ENCODE measurements at places on chromosomes 7 and 10.

DNA sequence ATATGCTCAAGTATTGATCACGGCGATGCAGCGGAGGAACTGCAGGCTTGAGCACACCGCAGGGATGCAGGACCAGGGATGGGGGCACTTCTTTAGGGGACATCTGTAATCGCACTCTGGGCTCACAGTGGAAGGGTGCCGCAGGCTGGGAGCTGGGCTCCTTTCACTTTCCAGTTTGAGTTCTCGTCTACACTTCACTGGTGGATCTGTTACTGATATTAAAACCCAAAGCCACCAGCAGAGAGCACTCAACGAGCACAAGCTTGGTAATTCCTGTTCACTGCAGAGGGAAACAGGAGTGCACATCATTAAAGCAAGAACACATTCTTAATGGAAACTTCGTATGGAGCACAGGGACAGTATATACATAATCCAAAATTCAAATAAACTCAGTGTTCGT, 91.3 kb downstream of the PARD3 start:
- DNase-seq = peak; percentile 66

DNA sequence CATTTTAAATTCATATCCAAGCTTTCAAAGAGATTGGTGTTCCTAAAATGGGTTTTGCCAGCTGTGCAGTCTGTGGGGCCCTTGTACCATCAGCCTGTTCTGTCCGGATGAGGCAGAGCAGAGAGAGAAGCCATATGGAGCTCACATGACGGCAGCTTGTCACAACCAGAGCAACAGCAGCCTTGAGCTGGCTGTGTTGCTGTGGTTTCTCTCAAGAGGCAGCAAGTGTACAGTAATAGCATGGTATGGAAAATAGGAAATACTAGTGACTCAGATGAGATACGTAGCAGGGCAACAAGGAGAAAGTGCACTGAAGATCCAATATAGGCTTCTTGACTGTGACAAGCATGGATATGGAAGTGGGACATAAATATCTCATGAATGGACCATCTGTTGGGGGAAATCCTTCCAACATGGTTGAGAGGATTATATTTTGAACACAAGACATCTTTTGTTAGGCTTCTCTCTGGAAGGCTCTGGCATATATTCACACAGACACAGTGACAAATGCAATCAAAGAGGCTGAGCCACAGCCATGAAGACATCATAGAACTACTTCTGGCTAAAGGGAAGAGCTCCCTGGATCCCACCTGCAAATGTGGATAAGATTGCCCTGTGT, 251.0 kb upstream of the TAC1 start:
- DNase-seq = peak; percentile 35

- DNase-seq = no peak
Observed at GRCh38 chr10:99431190-99431760, 851 bp upstream of the GOT1 start.

GRCh38 chr7:106092204-106092603, 19.9 kb downstream of the SYPL1 start:
- DNase-seq = no peak

DNA sequence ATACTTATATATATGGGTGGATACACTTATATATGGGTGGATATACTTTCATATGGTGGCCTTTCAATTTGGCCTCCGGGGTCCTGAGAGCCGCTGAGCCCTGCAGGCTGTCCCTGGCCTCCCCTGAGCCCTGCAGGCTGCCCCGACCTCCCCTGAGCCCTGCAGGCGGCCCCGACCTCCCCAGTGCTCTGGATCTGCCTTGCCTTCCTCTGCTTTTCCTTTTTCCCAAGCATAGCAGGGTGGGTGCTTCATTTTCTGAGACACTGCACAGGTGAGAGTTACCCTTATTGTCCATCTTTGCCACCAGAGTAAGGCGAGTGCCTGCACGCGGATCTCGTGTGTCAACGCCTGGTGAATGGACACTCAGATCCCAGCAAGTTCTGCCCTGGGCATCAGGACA, 106.6 kb downstream of the VIPR2 start:
- DNase-seq = no peak

- peak; percentile 87 for DNase-seq
Observed at GRCh38 chr7:141071260-141071854, 2.5 kb upstream of the TMEM178B start.

- DNase-seq = no peak
Observed at GRCh38 chr10:67005981-67006380, 80.1 kb downstream of the LRRTM3 start.

- no peak for DNase-seq
Observed at GRCh38 chr7:18667466-18667865, 171.9 kb downstream of the HDAC9 start.

GRCh38 chr10:73379064-73379748, 20.5 kb upstream of the CFAP70 start:
- no peak for DNase-seq

DNA sequence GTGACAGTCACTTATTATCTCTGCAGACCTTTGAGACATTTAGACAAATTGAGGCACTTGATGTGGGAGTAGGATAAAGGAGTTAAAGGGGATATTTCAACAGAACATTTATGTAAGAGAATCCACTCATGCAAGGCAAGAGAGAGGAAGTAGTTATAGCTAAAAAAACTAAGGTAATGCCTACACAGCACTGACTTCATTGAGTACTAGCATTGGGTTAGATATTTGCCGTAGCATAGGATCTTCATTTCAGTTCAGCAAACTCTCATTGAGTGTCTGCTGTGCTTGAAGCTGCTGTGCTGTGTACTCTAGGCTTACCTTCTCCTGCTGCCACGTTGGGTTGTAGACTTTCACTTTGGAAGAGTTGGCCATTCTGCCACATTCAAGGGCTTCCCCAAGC, 10.5 kb upstream of the ENTPD1 start:
- no peak for DNase-seq

GRCh38 chr10:46514899-46515298, 41.6 kb downstream of the GPRIN2 start:
- DNase-seq = no peak

- DNase-seq = no peak
Observed at GRCh38 chr10:18340496-18341051, 200.3 kb downstream of the CACNB2 start.

DNA sequence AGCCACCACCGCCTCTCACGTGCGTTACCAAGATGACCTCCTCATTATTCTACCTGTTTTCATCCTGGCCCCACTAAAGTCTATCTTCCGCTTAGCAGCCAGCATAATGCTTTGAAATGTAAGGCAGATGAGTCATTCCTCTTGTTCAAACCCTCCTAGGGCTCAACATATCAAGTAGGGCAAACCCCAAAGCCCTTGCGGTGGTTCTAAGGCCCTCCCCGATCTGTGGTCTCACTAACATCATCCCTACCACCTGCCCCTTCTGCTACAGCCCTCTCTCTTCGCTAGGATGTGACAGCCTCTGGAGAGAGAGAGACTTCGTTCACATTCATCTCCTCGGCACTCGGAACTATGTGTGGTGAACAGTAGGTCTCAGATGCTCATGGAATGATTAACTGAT, 94.8 kb downstream of the SVIL start:
- no peak for DNase-seq

- no peak for DNase-seq
Observed at GRCh38 chr10:97640868-97641811, 669 bp downstream of the PI4K2A start.

GRCh38 chr7:2032030-2032875, 200.5 kb downstream of the MAD1L1 start:
- DNase-seq = no peak

DNA sequence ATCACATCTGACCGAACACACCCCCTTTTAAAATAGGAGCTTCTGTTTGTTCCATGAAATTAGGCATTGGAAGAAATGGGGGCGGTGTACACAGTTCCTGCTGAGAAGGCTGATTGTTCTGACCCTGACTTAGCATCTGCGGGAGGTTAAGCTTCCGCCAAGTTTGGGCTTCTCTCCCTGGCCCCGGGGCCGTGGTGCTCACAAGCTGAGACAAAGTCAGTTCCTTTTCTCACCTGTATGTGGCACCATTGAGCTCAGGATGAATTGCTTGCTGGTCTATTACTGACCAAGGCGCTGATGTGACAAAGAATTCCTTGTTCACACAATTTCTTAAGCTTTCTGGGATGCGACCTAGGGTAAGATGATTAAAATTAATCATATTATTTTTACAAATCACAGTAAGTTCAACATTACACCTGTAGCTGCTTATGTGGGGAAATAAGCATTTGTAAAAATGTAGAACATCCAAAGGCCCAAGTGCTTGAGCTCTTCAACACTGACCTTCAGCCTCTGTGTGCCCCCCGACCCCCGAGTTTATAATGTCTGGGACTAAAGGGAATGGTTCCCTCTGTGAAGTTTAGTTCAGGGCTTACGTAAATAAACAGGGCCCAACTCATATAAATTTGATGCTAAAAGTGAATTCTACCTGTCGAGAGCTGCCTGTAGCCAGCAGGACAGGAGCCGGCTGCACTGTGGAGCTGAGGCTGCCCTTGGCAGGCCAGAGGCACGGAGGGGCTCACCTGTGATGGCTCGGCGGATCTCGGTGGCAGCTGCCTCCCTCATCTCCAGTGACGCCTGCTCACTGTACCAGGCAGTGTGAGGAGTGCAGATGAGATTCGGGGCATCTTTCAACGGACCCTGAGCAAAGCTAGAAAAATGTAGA, 50.8 kb downstream of the ZRANB1 start:
- DNase-seq = no peak

DNA sequence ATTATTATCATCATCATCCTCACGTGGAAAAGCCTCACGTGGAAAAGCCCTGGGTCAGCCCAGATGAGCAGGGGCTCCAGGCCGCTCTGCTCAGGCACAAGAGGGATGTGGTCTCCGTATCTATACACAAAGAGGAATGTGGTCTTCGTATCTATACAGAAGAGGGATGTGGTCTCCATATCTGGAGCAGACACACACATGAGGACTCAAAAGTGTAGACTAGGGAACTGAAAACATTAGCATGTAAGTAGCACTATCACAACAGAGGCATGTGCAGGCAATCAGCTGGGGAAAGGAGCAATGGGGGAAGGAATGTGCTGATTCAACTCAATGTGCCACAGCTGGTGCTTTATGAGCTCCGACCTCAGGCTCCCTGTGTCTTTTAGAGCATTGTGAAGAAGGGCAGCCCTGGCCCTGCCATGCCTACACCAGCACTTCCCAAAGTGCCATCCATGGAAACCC, 86.5 kb downstream of the PLXNA4 start:
- no peak for DNase-seq

GRCh38 chr7:29319719-29320521, 125.3 kb downstream of the CHN2 start:
- DNase-seq = no peak

DNA sequence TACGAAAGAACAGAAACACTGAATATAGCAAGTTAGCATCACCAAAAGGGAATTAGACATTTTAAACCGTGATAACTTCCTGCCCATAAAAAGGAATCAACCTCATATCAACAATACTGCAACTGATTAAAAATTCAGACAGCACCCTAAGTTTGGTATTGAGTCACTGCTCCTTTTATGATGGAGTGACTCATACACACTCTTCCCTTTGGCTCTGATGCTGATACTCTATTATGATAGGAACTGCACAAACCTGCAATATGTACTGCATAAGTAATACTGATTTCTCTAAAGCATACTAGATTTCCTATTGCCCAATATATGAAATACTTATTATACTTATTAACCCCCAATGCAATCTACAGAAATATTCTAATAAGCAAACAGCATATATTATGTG, 118.7 kb downstream of the PARD3 start:
- DNase-seq = no peak

GRCh38 chr7:51090411-51090810, 226.2 kb downstream of the COBL start:
- no peak for DNase-seq

GRCh38 chr10:120423431-120424197, 33.4 kb upstream of the PLPP4 start:
- DNase-seq = no peak

DNA sequence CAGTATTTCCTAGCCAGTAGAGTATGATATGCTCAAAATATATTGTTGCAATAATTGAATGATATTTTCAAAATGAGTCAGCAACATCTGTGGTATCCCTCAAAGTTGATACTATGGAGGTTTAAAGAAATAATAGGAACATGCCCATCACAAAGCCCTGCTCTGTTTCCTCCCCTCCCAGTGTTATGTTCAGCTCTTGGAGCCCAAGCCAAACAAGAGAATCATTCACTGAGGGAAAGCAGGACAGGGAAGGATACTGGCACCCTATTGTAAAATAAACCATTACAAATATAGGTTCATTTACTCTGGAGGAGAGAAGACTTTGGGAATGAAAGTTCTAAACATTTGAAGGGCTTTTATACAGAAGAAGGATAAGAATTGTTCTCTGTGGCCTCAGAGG, 37.6 kb downstream of the SORCS3 start:
- no peak for DNase-seq

DNA sequence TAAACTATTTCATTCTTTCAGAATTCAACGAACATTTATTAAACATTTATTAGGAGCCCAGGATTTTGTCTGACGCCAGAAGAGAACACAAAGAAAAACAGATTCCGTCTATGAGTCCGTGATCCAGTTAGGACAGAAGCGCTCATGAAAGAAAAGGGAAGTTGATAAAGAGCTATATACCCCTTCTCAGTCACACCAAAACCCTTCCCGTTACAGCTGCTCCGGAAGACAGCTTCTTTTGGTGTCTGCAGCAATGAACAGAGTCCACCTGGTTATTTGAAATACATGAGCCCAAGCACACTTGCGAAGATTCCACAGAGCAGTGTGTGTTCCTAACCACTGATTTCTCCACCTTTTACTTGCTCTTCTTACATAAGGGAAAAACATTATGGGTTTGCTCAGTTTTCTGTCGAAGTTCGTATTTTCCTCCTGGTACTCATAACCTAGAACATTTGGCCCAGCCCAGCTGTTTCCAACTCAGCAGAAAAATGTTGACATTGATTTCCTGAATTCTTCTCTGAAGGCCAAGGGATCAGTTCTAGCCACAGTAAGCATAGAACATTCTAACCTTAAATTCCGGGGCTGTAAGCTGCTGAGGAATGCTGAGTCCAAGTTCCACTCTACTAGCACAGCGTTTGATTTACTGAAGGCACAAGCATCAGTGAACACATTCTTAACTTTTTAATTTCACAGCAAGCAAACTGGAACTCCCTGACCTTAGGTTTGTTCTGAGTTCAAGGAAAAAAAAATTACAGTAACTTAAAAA, 206.5 kb downstream of the SORCS1 start:
- no peak for DNase-seq

DNA sequence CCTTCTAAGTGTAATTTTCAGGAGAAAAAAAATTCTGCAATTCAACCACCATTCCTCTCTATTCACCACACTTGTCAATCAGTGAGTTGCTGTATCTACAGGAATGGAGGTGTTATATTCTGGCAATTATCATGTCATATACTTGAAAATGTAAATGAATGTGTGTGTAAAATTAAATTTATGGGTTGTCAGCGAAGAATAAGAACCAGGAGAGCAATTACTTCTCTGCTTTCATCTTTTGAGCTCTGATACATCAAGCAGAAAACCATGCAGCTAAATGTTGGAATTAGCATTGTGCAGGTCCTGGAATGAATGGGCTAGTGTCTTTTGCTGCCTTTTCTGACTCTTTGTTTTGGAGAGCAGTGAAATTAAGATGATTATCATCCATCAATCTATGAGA, 207.6 kb downstream of the FOXP2 start:
- DNase-seq = no peak

GRCh38 chr7:114644455-114644854, 229.8 kb downstream of the FOXP2 start:
- DNase-seq = no peak

GRCh38 chr10:17227367-17228090, 512 bp upstream of the VIM start:
- DNase-seq = no peak

GRCh38 chr7:13174991-13175390, 487.6 kb downstream of the ARL4A start:
- no peak for DNase-seq

- no peak for DNase-seq
Observed at GRCh38 chr10:88455831-88456230, 127.3 kb downstream of the RNLS start.

GRCh38 chr10:124315591-124316270, 103.0 kb downstream of the OAT start:
- DNase-seq = no peak

All from NCI-H1694 (cell line).